ENCODE measurements at places on chromosomes 16 and 17.

- no peak for DNase-seq
Measured at GRCh38 chr16:2532494-2533141, 1.4 kb upstream of the CEMP1 start.

GRCh38 chr17:32471652-32472051 lies 15.1 kb upstream of the CDK5R1 start:
- DNase-seq: no peak

- no peak for DNase-seq
Measured at GRCh38 chr16:80899809-80900592, 95.6 kb upstream of the CDYL2 start.

- no peak for DNase-seq
Measured at GRCh38 chr16:27486344-27486743, 63.4 kb downstream of the GTF3C1 start.

DNA sequence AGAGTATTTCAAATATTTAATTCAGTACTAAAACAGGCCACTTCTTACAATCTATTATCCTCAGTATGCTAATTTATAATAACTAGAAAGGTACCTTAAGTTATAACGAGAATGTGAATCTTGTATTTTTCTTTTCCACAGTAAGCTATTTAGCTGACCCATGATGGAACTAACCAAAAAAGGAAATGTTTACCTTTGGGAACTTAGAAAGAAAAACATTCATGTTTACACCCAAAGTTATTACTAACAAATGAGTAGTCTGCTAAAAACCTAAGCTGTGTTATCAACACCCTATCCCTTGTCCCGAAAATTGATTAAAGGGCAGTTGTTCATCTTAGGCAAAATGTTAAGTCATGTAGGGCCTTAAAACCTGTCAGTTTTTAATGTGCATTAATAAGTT lies 8.1 kb downstream of the GNA13 start:
- no peak for DNase-seq

- no peak for DNase-seq
Measured at GRCh38 chr17:65893692-65894279, 298.1 kb downstream of the CEP112 start.

Measured in H1 (cell line).